ENCODE measurements at places on chromosomes 16 and 17.

DNA sequence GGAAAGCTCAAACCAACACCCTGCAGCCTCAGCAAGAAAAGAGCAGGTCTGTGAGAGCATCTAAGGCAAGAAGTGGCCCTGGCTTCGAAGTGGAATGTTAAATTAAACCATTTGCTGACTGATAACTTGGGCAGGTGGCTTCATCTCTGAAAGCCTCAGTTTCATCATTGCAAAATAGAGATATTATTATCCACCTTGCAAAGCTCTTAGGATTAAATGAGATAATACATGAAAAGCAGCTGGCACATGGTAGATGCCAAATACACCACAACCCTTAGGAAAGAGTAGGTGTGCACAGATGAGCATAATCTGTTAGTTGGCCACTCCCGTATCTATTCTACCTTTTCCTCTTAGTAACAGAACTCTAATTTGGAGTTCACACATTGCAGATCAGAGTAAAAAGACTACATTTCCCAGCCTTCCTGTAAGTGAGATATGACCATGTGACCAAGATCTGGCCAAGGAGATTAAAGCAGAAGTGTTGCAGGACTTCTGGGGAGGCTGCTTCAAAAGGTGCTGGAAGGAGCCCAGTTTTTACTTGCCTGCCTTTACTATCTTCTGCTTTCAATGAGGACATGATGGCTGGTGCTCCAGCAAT lies 288.7 kb downstream of the SOX9 start:
- DNase-seq, result no peak

- DNase-seq, result peak; percentile 64
Observed at GRCh38 chr17:31558748-31559583, 167.5 kb downstream of the RAB11FIP4 start.

DNA sequence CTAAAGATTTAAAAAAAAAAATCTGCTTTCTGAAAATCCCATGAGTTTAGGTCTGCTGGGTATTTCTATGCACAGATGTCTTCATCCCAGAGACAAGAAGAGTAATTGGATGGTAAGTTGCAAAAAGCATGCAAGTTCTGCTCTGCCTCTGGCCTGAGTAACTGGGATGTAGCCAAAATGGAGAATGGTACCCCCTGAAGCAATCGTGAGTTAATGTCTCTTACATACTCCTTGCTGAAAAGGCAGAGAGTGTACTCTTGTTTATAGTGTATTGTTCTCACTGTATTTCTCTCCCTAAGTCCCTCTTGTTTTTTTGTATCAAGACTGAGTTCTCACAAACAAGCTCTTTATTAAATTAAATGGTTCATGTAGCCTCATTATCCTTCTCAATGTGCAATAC lies 259.0 kb downstream of the IRX3 start:
- DNase-seq, result no peak

DNA sequence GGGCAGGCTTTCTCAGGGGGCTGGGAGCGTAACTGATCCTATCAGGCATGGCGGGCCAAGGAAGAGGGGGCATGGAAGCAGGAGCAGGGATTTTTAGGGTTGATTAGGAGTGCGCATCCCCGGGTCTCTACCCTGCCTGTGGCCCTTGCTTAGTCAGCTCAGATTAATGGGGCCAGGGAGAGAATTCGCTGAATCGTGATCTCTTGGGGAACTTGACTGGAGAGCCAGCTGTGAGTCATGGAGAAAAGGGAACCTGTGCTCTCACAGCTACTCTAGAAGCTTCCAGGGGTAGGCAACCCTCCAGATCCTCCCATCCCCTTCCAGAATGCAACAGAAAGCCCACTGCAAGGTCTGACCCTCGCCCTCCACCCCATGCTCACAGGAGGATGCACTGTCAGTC lies 3.6 kb downstream of the FOXN1 start:
- no peak for DNase-seq

DNA sequence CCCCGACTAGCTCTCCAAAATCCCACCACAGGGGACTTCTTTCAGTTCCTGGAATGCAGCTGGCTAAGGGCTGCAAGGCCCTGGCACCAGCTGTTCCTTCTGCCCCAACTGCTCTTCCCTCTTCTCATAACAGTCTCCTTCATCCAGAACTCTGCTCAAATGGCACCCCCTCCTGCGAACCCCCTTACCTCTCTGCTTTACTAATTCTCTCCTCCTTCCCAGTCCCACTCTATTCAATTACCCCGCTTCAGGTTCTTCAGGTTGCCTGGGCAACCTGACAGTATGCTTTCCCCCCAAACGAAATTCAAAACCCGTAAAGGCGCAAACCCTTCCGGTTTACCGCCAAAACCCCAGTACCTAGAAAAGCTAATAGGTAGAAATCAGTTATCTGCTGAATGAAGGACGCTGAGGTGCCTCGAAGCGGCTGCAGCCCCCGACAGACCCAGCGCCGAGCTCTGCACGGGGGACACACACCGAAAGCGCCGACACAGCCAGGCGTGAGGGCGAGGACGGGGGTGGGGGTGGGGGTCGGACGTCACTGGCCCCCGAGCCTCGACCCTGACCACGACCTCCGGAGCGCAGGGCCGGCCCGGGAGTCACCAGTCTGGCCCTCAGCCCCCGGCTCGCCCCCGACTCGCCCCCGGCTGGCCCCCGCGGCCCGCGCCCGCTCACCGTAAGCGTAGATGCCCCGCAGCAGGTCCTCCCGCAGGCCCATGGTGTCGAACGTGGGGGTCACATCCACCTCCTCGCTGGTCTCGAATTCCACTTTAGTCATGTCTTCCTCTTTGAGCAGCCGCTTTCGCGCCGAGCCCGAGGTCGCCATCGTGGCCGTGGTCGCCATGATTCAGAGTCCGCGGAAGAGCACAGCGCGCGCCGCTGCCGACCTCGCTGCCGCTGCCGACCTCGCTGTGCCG lies 550 bp downstream of the EIF4A3 start:
- no peak for DNase-seq

GRCh38 chr17:60077672-60078519 lies 825 bp downstream of the HEATR6 start:
- no peak for DNase-seq

- DNase-seq, result no peak
Observed at GRCh38 chr16:4404967-4405696, 11.3 kb downstream of the CORO7 start.

GRCh38 chr16:8346294-8346693 lies 244.0 kb downstream of the TMEM114 start:
- no peak for DNase-seq

Measured in midbrain (tissue), 1 donor.